Stimulated activated CD8-positive, alpha-beta memory T cell treated with anti-CD3 and anti-CD28 coated beads, Interleukin-7, amount 100 ng/mL, for 24 hours (primary cell): ENCODE measurements at places on chromosomes 2 and 18.

DNA sequence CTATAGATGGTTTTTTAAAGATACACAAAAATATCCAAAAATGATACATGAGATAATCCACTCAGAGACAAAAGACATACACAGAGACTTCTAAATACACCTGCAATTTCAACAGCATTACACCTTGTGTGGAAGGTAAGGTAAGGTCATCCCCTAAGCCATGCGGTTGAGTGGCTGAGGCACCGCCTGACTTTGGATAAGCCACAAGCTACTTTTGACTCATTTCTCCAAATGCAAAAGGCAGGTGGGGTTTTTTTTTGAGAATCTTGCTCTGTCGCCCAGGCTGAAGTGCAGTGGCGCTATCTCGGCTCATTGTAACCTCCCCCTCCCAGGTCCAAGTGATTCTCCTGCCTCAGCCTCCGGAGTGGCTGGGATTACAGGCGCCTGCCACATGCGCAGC lies 13.1 kb downstream of the AP1S3 start:
- no peak for DNase-seq

DNA sequence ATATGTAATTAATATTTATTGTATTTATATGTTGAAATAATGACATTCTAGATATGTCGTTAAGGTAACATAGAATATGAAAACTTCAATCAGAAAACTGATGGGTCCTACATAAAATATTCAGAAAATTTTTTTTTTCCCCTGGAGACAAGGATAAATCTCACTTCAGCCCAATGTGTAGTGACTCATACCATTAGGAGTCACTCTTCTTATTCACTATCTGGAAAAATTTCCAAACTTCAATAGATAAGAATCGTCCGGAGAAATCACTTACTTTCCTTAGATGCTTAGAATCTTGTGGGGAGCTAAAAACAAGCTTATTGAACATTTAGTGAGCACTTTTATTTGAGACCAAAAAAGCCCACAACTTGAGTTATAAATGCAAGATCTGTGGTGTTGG lies 4.6 kb downstream of the SERPINB13 start:
- DNase-seq, result no peak

GRCh38 chr2:195984923-195985726 lies 83.5 kb downstream of the DNAH7 start:
- DNase-seq, result no peak

- DNase-seq, result no peak
These were observed 79.0 kb downstream of the POLR1A start for GRCh38 chr2:86026744-86027065.

GRCh38 chr2:237487496-237487895 lies 445 bp downstream of the MLPH start:
- no peak for DNase-seq

GRCh38 chr18:75290737-75291358 lies 80.3 kb downstream of the TSHZ1 start:
- DNase-seq, result no peak

- DNase-seq, result no peak
These were observed 44.9 kb downstream of the TMEM17 start for GRCh38 chr2:62461017-62461553.
